ENCODE measurements at places on chromosomes 1 and 21.

- no peak for DNase-seq
Measured at GRCh38 chr1:203166192-203166940, 9.3 kb downstream of the MYBPH start.

DNA sequence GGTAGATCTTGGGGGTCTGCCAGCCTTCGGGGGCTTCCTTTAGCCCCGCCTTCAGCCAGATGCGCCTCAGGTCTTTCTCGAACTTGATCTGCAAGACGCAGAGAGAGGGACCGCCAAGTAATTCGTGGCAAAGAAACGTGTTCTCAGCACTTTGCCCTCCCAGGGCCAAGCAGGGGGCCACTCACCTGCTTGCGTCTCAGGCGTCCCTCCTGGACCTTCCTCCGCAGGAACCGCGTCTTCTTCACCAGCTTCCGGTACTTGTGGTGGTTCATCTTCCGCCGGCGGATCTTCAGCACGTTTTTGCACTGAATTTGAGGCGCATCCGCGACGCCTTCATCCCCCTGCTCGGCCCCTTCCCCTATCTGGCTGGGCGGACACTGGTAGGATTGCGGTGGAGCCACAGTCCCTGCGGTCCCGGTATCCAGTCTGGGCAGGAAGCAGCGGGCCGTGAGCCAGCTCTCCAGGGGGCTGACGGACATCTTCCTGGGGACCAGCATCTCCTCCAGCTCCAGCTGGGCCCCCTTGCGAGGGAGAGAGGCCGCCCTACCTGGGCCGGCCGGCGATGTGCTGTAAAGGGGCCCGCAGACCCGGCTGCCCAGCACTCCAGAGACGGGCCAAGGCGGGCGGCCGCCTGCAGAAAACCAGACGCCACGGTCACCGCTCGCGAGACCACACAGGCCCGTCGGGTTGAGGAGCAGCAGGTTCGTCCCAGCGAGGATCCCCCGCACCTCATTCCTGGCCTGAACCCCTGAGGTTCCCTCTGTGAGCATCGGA, 1.0 kb downstream of the AURKAIP1 start:
- DNase-seq = no peak

- DNase-seq = no peak
Measured at GRCh38 chr1:75795703-75796193, 934 bp upstream of the MSH4 start.

GRCh38 chr1:71351438-71351837, 270.6 kb upstream of the ZRANB2 start:
- DNase-seq = no peak

GRCh38 chr1:97906567-97907241, 14.1 kb downstream of the DPYD start:
- DNase-seq = no peak

DNA sequence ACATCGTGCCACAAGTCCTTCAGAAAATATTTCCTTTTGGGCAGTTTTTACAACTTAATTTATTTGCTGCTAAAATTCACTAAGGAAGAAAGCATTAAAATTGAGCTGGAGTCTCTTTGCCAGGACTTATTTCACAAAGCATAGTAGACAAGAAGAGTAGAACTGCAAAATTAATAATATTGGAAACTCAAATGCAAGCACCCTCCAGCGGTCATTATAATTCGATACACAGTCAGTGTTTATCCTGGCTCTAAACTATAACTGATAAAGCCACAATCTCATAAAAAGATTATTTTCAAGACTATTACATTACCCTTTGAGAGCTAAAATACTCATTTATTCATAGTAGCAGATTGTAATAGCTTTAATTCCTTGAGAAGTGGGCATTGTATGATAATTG, 655.4 kb downstream of the RWDD3 start:
- no peak for DNase-seq

- DNase-seq = no peak
Measured at GRCh38 chr1:114063544-114063943, 84.3 kb downstream of the OLFML3 start.

- DNase-seq = no peak
Measured at GRCh38 chr1:188937965-188938551, 1539.6 kb downstream of the BRINP3 start.

GRCh38 chr21:17436626-17437111, 76.2 kb upstream of the CXADR start:
- no peak for DNase-seq

GRCh38 chr1:45216200-45216541, 9.8 kb upstream of the ZSWIM5 start:
- no peak for DNase-seq

- no peak for DNase-seq
Measured at GRCh38 chr1:225607355-225607754, 45.6 kb downstream of the ENAH start.

DNA sequence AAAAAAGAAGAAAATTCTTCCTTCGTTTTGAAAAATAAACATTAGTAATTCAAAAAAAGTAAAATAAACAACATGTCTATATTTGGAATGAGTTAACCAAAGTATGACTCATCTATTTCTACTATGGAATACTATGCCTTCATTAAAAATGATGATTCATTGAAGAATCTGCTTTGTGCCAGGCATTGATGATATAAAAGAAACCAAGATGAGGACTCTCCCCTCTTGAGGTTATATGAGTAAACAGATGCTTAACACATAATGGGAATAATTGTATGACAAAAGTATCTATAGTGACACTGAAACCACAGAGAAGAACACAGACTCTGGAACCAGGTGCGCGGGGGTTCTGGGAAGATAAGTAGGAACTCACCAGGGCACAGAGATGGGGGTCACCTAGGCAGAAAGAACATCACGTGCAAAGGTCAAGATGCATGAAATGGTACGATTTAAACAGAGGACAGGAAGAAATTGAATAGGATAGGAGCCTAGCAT, 18.8 kb downstream of the ELF3 start:
- no peak for DNase-seq

- DNase-seq = no peak
Measured at GRCh38 chr1:53639251-53639763, 99.7 kb downstream of the GLIS1 start.

- no peak for DNase-seq
Measured at GRCh38 chr1:185532856-185533255, 201.3 kb upstream of the HMCN1 start.

DNA sequence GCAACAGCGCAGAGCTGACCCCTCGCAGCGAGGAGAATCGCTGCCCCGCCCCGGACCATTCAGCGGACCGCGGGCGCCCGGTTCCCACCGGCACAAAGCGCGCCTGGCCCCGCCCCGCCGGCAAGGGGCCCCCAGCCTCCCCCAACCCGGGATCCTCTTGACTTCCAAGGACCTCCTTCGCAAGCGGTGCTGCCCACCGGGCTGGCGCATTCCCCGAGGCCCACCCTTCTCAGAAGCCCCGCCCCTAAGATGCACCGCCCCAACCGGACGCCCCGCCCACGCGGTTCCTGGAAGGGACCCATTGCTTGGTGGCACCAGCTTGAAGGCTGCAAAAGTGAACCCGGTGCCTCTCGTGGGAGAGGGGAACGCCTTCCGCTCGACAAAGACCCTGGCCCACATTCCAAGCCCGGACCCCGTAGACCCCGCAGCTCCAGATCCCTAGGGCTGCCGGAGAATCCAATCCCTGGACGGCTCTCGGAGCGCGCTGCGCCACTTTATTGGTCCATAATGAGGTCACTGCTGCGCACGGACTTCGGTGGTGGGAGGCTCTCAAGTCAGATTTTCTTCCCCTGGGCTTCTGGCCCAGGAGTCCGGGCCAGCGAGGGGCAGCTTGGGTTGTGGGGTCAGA, 2.0 kb downstream of the HES3 start:
- DNase-seq = no peak

DNA sequence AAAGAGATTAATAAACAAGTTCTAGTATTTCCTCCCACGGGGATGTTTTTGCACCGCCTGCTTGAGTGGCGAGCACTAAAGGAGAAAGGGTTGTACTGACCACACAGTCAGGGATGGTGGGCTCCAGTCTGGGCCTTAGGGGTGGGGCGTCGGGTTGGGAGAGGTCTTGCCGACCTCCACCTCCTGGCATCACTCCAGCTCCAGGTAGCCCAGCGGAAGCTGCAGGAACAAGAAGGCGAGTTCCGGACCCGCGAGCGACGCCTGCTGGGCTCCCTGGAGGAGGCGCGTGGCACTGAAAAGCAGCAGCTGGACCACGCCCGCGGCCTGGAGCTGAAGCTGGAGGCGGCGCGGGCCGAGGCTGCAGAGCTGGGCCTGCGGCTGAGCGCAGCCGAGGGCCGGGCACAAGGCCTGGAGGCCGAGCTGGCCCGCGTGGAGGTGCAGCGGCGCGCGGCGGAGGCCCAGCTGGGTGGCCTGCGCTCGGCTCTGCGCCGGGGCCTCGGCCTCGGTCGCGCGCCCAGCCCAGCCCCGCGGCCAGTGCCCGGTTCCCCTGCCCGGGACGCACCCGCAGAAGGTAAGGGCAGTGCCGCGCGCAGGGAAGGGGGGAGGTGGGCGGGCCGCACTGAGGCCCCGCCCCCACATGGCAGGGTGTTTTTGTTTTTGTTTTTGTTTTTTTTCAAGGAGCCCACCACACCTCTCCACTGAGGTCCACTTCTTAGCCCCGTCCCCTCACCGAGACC, 19.7 kb downstream of the MFAP2 start:
- DNase-seq = peak; percentile 79

DNA sequence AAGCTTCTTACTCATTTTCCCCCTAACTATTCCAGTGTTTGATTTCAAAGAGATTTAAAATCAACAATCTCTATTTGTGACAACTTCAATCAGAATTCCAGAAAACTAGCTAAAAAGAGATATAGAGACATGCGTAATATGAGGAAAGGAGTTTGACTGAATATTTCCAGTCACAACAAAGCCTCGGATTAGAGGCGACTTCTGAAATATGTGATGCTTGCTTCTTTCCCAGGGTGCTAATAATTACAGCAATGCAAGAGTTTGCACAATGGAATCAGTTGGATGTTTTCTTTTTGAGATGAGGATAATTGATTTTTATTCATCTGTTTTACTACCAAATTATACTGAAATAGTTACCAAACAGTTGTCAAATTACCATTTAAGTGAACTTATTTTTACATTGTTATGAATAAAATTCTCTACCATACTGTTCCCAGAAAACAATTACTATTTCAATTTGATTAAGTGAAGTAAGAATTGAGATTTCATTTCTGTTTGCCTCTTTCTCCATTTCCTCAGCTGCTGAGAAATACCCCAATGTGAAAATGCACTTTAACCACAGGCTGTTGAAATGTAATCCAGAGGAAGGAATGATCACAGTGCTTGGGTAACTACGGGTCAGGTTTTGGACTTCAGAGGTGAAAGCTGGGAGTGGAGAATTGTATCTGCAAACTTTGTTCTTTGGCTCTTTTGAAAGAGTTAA, 28.1 kb downstream of the KMO start:
- no peak for DNase-seq

- DNase-seq = no peak
Measured at GRCh38 chr1:224526771-224527170, 89.3 kb upstream of the CNIH3 start.

DNA sequence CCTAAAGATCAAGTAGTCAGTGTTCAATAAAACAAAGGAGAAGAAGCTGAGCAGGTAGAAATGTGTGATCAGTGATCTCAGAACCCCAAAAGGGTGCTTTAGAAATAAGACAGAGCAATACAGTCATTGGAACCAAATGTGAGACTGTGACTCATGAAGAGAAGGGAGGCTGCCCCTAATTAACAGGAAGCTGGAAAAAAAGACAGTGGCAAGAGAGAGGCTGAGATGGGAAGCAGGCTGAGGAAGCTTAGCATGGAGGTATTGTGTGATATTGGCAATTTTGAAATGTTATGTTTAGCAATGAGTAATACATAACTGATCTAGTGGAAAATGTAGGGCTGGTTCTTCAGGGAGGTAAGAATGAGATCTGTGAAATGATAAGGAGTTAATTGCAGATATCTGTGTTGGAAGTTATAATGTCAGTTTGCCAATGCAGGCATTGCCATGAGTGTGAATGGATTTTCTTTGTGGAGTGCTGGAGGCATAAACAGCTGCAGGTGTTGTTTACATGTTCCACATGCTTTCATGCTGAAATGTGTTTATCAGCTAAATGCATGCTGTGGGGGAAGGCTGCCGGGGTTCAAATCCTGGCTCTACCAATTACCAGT, 90.6 kb upstream of the CACNA1E start:
- no peak for DNase-seq

- DNase-seq = peak; percentile 9
Measured at GRCh38 chr1:2534687-2535441, 4.8 kb upstream of the HES5 start.

GRCh38 chr1:152884085-152884484, 6.0 kb downstream of the SMCP start:
- no peak for DNase-seq

GRCh38 chr1:183636783-183637182, 1.2 kb upstream of the ARPC5 start:
- DNase-seq = no peak

DNA sequence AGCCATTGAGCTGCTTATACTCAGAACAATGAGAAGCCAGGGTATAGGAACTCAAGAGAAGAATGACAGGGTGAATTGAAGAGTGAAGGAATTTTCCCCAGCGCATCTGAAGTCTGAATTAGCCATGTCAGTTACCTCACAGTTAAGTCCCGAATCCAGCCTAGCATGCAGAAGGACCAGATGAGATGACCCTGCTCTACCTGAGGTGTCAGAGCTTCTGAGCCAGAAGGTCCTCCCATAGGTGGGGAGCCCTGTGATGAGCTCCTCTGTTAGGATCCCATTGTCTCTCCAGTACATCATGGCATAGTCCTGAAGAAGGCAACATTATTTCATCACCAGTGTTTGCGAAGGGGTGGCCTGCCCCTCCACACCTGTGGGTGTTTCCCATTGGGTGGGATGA, 68.2 kb downstream of the OVGP1 start:
- DNase-seq = no peak

DNA sequence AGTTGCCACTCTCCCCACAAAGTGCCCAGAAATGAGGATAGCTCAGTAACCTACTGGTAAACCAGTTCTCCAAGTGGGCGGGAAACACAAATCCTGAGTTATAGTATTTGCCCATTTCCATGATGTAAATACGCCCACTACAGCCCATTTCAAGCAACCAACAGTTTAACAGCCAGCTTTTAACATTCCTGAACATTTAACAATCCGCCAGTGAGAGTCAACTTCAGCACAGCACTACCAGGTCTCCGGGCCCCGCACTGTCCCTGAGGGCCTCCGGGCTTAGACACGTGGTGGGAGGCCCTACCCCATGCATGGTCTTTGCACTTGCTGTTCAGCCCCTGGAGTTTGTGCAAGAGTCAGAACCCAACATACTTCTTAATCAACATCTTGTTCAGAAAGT, 132.0 kb upstream of the CTTNBP2NL start:
- DNase-seq = no peak

DNA sequence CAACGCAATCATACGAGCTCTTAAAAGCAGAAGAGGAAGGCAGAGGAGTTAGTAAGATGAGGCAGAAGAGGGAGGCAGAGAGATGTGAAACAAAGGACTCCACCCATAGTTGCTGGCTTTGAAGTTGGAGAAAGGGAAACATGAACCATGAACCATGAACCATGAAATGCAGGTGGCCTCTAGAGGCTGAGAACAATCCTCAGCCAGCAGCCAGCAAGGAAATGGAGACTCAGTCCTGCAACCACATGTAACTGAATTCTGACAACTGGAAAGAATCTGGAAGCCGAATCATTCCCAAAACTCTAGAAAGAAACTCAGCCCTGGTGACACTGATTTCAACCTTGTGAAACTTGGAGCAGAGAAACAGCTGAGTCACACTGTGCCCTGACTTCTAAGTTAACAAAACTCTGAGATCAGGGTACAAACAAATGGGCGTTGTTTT, 10.1 kb downstream of the DIPK1A start:
- DNase-seq = peak; percentile 83

Data from B cell (primary cell).